HepG2 (cell line): ENCODE measurements at places on chromosomes 6 and 20. TPM values are rescaled to one million over a fixed set of nuclear protein-coding genes. Genes with fewer than 3 reads are reported as not detected.

Gene POPDC3
- 0.18 TPM in 1 of 2 replicates, not detected in the other for polyA plus RNA-seq

- H3K27ac ChIP-seq = no peak overlapping the region
- no peak for DNase-seq
- no peaks in the 10 kb centered on the region for H3K36me3 ChIP-seq
Observed at GRCh38 chr20:62428396-62429295, 1.3 kb upstream of the RBBP8NL start.

GRCh38 chr6:43053545-43054205, at the start of gene CUL7:
CUL7 (minus strand) TSS chr6:43053851; CDS start chr6:43052788, 1,063 bp downstream.
- H3K4me1 ChIP-seq = peaks cover 49% of the 10 kb centered on the region
- no peaks in the 10 kb centered on the region for H3K27me3 ChIP-seq
- peak; percentile 91 for DNase-seq
- peak within 1 kb of the TSS; percentile 84 for H3K27ac ChIP-seq
- H3K36me3 ChIP-seq = peaks cover 44% of the 10 kb centered on the region

DNA sequence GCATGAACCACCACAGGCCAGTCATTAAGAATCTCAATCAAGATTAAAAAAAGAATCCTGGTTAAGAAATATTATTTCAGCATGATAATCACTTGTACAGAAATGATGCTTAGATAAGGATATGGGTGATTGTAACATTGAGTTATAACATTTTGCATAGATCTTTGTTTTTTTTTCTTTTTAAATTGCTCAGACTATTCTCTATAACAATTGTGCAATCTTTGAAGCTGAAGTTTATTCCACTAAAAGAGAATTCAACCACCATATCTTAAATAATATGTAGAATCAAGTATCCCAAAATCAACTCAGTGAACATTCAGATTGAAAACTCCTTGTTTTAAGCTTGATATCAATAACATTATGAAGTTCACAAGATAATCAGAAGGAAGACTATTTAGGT, 663 bp upstream of the SMIM28 start:
- H3K36me3 ChIP-seq = no peaks in the 10 kb centered on the region
- no peak overlapping the region for H3K27ac ChIP-seq
- H3K4me3 ChIP-seq = no peak overlapping the region
- no peaks in the 10 kb centered on the region for H3K27me3 ChIP-seq

Gene RAET1E
- not detected in 2 replicates for polyA plus RNA-seq

Gene KIAA1586
- polyA plus RNA-seq = 4.2 and 5.5 TPM in 2 replicates

DNA sequence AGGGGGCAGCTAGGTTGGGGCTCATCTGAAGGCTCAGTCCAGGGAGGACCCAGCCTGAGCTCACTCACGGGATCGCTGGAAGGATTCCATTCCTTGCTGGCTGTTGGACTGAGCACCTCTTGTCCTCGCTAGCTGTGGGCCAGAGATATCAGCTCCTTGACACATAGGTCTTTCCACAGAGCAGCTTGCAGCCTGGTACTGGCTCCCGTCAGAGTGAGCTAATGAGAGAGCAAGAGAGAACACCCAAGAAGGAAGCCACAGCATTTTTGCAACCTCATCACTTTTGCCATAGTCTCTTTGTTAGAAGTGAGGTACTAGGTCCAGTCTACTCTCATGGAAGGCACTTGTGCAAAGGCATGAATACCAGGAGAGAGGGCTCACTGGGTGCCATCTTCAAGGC, 179.9 kb downstream of the CDC5L start:
- no peak overlapping the region for H3K27ac ChIP-seq
- no peak overlapping the region for H3K4me3 ChIP-seq
- peaks cover 13% of the 10 kb centered on the region; the same call in 2 of the 3 replicates for H3K27me3 ChIP-seq

Gene TNXB
- 2.7 and 2.9 TPM in 2 replicates for polyA plus RNA-seq

Gene CCM2L
- not detected in 2 replicates for polyA plus RNA-seq

DNA sequence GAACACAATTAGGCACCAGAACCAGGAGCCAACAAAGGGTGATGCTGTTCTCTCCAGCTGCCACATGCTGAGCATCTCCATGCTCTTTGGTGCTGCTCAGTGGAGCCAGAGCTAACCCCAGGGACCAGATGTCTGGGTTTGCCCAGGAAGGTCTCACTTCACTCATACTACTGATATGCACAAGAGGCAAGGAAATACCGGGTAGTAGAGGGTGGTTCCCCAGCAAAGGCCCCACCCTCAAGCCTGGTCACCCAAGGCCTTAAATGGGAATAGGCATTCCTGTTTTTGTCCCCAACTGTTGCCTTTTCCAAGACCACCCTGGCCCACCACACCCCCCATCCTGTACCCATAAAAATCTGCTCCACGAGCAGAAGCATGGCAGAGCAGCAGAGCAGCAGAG, 204.5 kb upstream of the TAB2 start:
- no peak for DNase-seq
- H3K27ac ChIP-seq = no peak overlapping the region
- H3K4me1 ChIP-seq = no peaks in the 10 kb centered on the region
- H3K36me3 ChIP-seq = no peaks in the 10 kb centered on the region
- H3K27me3 ChIP-seq = no peaks in the 10 kb centered on the region; the same call in 1 of the 2 replicates
